ENCODE measurements at places on chromosomes 13 and 19.

- DNase-seq: no peak
Measured at GRCh38 chr19:1828279-1829238, 16.5 kb upstream of the ATP8B3 start.

DNA sequence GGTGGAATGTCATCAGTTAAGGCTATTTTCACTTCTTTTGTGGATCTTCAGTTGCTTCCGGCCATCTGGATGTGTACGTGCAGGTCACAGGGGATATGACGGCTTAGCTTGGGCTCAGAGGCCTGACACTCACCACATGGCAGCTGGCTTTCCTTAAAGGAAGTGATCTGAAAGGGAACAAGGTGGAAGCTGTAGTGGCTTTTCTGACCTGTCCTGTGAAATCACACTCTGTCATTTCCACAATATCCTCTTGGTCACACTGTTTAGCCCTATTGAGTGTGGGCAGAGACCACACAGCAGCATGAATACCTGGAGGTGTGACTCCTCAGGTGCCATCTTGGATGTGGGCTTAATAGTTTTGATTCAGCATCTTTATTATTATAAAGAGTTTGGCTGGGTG, 4.5 kb upstream of the BAX start:
- DNase-seq: no peak

GRCh38 chr13:60331249-60332012, 65.6 kb upstream of the TDRD3 start:
- no peak for DNase-seq

DNA sequence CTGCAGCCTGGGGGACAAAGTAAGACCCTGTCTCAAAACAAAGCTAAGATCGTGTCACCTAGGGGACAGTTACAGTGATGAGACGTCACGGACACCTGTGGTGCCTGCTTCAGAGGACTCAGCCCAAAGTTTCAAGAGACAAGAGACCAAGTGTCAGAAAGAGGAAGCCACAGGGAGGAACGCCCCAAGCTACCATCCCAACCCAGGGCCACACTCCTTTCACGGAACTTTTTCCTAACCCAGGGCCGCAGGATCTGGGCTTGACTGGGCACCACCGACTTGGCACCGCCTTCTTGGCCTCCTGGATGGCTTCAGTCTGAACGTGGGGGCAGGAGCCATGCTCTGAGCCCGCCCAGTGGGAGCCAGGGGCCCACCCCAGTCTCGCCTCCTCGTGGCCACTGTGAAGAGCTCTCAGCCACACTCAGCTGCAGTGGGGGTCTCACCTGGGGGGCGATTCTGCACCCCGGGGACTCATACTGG, 8.5 kb downstream of the MOB3A start:
- no peak for DNase-seq
